ENCODE measurements at places on chromosomes 11 and 22.

- no peak for DNase-seq
These were observed 386.2 kb downstream of the NTM start for GRCh38 chr11:131756479-131757110.

DNA sequence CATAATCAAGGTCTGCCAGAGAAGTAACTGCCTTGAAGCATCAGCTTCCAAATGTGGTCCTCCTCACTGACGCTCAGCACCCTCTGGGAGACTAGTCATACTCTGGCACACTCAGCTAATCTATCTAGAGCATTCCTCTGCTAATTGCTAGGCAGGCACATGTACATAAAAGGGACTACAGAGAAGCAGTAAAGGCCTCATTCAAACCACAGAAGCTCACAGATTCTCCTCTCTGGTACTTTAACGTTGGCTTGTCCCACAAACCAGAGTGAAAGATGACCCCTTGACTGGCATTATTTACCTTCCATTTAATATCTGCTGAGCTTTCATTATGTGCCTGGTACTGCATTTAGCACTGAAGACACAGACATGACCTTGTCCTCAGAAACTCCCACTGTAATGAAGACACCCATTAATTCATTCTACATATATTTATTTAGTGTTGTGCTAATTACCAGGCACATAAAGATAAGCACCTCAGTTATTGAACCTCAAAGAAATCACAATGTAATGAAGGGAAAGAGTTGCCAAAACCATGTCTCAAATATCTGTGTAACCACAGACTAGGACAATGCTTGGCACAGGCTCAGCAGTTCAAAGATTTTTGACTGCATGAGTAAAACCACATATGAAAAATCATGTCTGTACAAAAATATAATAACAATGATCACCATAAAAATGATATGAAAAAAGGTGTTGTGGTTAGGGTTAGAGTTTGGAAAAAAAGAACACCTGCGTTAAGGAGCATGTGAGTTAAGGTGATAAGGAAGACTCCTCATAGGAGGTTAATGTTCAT, 550.4 kb downstream of the DLG2 start:
- DNase-seq: no peak

DNA sequence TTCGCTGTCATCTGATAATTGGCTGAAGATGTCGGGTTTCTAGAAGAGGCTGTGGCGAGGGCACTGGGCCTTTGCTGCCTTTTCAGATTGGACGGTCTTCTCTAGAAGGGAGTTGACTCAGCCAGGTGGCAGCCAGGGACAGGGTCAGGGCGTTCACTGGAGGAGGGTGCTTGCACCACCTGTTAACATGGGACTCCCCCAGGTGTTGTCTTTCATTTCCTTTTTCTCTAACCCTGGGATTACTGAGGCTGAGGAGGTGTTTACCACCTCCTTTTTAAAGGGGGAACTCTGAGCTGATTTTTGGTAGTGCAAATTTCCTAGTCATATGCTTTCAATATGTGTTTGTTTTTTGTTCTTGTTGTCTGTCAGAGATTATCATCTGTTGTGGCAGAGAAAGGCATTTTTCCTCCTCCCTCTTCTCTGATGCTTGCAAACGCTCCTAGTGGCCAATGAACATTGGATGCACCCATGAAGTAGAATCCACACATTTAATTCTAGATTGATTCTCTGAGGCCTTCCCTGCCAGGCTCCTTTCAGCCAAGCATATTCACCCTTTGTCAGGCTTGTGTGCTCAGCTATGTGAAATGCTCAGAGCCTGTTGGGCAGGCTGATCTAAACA, 54.1 kb downstream of the LDLRAD3 start:
- no peak for DNase-seq

DNA sequence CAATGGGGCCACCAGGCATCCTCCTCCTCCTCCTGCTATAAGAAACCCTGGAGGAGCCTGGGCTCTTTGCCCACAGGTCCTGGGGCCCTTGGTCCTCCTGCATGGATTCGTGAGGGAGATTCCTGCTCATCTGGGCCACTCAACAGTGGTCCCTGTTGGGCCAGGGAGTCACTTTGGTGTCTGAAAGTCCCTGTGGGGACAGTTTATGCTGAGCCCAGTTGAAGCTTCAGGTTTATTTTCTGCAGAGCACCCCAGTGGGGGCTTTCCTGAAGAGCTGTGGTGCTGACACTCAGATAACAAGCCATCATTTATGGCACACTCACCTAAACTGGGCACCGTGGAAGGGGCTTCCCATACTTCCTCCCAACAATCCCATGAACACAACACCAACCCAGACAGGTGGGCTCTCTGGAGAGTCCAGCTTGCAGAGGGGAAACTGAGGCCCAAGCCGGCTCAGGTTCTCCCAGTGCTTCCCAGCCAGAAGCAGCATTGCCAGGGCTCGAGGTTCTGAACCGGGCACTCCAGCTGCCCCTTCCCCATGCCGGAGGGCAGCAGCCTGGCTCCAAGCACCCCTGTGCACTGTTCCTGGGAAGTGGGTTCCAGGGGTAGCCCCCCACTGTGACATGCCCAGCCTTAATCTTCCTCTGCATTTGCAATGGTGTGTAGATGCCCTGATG, 91.3 kb downstream of the MYEOV start:
- no peak for DNase-seq

DNA sequence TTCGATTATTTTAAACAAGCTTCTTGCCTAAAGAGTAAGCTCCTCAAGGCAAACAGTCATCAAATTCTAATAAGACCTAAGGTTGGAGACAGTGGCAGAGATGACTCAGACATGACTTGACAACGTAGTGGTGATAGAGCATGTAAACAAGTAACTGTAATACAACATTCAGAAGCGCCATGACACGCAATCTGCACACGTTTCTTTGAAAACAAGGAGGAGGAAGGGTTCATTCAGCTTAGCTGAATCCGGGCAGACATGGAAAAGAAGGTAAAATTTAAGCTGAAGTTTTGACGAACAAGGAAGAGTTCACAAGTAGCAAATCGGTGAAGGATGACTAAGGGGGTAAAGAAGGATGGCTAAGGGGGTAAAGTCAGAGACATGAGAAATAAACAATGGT, 152.4 kb upstream of the ZC3H12C start:
- no peak for DNase-seq

DNA sequence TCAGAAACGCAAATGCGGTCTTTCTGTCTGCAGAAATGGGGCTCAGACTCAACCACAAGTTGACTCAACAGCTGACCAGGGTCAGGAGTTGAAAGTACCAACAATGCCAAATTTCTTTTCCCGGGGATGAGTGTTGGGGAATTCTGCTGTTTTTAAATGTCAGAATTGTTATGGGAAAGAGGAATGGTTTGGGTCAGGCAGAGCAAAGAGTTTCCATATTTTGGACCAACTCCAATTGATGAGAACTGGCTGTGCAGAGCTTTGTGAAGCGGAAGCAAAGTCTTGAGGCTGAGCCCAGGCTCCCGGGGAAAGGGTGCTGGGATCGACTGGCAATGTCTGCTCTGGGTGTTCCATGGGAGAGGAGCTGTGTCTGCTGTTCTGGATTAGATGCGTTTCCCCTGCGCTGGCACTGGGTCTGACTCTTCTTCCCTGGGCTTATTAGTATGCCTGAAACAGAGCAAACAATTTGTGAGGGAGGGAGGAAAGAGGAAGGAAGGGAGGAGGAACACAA, 36.2 kb downstream of the TXN2 start:
- no peak for DNase-seq

DNA sequence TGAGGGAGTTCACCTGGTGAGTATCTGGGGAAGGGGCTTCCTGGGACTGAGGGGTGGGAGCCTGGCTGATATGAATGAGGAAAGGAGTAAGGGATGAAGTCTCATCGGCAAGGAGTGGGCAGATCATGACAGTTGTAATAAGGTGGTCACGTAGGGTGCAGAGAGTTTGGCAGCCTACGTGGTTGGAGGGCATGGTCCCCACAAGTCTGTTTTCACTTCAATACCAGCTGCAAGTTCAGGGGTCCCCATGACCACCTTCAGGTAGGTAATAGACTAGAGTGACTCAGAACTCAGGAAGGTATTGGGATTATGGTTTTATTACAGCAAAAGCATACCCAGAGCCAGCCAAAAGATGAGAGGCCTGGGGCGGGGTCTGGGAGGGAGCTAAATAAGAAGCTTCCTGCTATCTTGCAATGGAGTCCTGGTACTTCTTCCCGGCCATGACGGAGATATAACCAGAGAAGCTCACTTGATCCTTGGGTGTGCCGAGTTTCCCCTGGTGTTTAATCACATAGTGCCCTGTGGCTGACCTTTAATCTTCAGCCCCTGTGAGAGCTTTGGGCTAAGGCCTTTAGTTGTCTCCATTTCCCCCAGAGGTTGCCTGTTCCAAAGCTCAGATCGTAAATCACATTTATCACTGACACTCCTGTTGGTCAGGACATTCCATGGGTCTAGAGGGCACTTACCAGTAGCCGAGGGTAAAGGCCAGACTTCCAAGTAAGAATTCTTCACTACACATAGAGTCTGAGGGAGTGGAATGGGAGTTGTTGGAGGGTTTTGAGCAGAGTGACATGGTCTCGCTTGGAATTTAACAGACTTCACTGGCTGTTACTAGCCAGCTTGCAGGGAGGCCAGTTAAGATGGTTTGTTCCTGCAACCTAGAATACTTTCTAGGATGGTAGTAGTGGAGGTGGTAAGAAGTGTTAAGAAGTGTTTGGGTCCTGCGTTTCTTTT, 9.1 kb downstream of the SLC3A2 start:
- no peak for DNase-seq

- DNase-seq: no peak
These were observed 155.1 kb downstream of the DDX10 start for GRCh38 chr11:108819957-108820356.

- DNase-seq: no peak
These were observed 25.6 kb downstream of the PGA5 start for GRCh38 chr11:61266602-61267001.

- DNase-seq: no peak
These were observed 43.0 kb upstream of the KCNQ1OT1 start for GRCh38 chr11:2742611-2743426.

GRCh38 chr11:14587258-14587657, 56.3 kb upstream of the PDE3B start:
- no peak for DNase-seq

DNA sequence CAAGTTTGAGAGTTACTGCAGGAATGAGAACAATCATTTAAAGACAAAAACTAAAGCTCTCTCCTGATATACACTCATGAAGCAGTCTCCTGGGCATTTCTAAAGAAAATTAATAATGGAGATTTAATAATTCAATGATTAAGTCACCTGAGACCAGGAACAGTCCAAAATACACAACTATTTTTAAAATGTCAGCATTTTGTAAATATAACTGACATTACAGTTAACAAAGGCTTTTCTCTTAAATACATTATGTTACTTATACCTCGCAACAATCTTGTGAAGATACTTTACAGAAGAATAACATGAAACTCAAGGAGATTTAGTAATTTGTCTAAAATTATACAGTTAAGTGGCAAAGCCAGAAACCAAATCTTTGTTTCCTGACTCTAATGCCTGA, 87.6 kb downstream of the LARGE2 start:
- DNase-seq: no peak

DNA sequence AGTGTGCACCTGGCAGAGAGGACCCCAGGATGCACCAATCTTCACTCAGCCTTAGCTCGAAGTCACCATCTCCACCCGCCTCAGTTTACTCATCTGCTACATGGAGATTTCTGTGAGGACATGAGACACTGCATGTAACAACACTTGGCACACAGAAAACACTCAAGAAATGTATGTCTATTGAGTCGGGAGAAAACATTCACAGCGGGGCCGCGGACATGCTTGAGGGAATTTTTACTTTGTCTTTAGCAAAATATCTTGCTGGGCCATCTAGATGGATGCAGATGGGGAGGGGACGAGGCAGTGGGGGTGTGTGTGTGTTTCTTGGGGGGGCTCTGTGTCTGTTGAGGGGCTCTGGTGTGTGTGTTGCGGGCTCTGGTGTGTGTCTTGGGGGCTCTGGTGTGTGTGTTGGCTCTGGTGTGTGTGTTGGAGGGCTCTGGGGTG, 28.4 kb upstream of the RFPL3 start:
- DNase-seq: no peak

DNA sequence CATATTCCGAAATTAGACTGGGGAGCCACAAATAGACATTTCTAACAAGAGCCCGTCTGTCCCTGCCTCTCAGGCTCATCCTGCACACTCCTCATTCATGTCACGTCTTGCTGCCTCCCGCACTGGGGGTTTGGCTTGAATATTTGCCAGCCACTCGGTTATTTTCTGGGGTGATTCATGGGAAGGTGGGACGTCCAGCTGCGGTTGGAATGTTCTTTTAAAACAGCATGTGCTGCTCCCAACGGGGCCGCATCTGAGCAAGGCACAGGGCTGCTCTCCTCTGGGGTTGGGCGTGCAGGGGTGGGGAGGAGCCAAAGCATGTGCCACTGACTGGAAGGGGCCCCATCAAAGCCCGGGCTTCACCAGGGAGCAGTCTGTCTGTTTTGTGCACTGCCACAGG, 25.9 kb upstream of the SLC5A4 start:
- DNase-seq: no peak

- no peak for DNase-seq
These were observed 55.1 kb downstream of the NAV2 start for GRCh38 chr11:19767627-19768151.

DNA sequence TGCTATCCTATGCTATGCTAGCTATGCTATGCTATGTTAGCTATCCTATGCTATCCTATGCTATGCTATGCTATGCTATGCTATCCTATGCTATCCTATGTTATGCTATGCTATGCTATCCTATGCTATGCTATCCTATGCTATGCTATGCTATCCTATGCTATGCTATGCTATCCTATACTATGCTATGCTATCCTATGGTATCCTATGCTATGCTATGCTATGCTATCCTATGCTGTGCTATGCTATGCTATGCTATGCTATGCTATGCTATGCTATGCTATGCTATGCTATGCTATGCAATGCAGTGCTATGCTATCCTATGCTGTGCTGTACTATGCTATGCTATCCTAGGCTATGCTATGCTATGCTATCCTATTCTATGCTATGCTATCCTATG, 8.6 kb upstream of the MS4A1 start:
- DNase-seq: no peak

GRCh38 chr11:9895006-9895405, 231.1 kb downstream of the SWAP70 start:
- DNase-seq: no peak

GRCh38 chr22:18970176-18970947, 34.3 kb upstream of the PRODH start:
- no peak for DNase-seq

DNA sequence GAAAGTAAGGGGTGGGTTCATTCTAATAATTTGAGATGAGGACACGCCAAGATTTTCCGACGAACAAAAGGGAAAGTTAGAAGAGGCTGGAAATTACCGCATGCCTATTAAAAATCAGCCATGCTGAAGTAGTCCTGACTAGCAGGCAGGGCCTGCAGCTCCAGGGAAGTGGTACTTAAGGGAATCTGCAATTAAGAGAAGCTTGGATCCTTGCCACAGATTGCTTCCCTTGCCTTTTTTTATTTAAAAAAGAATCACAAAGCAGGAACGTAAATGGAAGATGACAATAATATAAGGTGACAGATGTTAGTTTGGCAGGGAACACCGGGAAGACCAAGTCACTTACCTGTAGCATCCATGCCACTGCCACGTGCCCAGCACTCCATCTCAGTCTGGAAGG, 359.3 kb downstream of the CADM1 start:
- no peak for DNase-seq

GRCh38 chr11:97683733-97684132, 1293.9 kb downstream of the JRKL start:
- no peak for DNase-seq

GRCh38 chr11:123103326-123103980, 41.5 kb upstream of the HSPA8 start:
- DNase-seq: no peak

- no peak for DNase-seq
These were observed 10.1 kb upstream of the PRSS23 start for GRCh38 chr11:86790195-86790725.
